Osteoblast (primary cell): ENCODE measurements at places on chromosomes 3 and 15. TPM values are rescaled to one million over a fixed set of nuclear protein-coding genes. Genes with fewer than 3 reads are reported as not detected.

DNA sequence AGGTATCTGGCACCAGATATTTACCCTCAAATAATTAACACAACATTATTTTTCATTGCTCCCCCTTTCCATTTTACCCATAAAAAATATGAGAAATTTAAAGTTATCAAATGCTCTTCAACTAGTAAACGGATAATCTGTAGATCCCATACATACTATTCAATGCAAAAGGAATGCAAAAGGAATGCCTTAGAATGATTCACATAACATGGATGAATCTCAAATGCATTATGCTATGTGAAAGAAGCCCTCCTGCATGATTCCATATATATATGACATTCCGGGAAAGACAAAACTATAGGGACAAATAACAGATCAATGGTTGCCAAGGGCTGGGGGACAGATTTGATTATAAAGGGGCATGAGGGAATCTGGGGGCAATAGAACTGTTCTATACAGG is 195.7 kb downstream of the STT3B start:
- H3K4me1 ChIP-seq = no peaks in the 10 kb centered on the region
- no peak overlapping the region for H3K27ac ChIP-seq

DNA sequence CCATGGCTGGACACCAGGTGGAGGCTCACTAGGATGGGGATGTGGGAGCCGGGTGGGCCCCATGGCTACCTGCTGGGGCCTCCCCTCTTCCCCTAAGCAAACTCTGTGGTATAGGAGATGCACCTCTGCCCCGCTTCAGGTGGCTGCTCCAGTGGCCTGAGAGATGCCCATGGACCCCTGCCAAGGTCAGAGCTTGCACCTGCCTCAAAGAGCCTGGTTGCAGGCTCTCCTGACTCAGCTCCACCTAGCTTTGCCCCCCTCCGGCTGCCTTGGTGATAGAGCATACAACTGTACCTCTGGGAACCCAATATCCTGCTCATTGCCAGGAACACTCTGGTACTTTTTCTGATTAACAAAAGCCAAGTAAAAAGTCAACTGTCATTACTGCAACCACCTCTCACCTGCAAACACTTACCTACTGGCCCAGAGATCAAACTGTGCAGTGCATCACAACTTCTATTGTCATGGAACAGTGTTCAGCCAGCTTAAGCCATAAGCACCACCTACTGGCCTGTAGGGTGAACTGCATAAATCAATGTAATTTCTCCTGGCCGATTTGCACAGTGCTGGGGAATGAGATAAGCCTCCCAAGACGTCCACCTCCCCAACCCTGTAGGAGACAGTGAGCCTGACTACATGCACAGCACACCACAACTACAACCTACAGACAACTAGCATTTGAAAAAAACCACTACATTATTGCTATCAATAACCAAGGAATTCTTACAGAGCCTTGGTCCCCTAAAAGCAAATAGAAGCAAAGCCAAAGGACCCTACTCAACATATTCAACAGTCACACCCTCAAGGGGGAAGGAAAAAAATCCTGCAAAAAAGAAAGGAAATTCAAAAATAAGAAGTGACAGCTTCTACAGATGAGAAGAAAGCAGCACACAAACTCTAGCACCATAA is 352.4 kb upstream of the ARHGEF26 start:
- no peaks in the 10 kb centered on the region for H3K4me1 ChIP-seq
- H3K36me3 ChIP-seq = no peaks in the 10 kb centered on the region
- H3K4me3 ChIP-seq = no peak overlapping the region
- peak; percentile 63 for DNase-seq
- H3K27ac ChIP-seq = no peak overlapping the region

HTD2 gene
- 6.2 TPM in 2 replicates for total RNA-seq

DNA sequence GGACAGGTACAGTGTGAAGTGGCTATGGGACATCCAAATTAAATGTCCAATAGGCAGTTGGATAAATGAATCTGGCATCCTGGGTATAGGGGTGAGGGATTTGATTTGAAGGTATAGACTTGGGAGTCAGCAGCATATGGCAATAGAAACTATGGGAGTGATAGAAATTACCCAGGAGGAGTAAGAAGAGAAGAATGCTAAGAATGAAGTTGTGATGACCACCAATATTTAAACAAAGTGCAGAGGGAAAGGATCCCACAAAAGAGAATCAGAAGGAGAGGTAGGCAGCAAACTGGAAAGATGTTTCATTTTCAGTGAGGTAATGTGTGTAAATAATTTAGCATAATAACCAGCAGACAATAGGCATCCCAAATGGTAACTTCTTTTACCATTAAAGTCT is 13.8 kb upstream of the MSL2 start:
- no peaks in the 10 kb centered on the region for H3K4me1 ChIP-seq
- no peaks in the 10 kb centered on the region for H3K36me3 ChIP-seq
- H3K27ac ChIP-seq = no peak overlapping the region
- peak; percentile 78 for DNase-seq

GRCh38 chr3:49248840-49249227 is 28.2 kb downstream of the C3orf62 start:
- H3K36me3 ChIP-seq = peaks cover 5% of the 10 kb centered on the region
- peak; percentile 80 for DNase-seq
- no peaks in the 10 kb centered on the region for H3K27me3 ChIP-seq
- H3K27ac ChIP-seq = peak overlapping the region; percentile 33
- H3K4me3 ChIP-seq = no peak overlapping the region

DNA sequence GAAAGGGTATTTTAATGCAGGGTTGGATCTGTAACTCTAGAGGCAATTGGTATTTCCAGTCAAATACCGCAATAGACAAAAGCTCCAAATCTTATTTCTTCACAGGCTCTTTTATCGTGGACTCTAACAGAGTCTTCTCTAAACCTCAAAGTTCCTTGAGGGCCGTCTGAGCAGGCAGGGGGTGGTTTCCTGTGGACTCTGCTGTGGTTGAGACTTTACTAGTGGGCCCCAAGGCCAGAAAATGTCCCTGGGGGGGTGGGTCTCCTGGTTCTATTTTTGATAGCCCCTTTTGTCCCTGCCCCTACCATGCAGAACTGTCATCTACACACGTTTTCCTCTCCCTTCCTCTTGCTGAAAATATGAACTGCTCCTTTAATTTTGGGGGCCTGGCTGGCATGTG is 80.1 kb downstream of the ASB7 start:
- DNase-seq = no peak
- H3K27me3 ChIP-seq = no peaks in the 10 kb centered on the region
- H3K4me1 ChIP-seq = peaks cover 11% of the 10 kb centered on the region

SOX2 gene
- total RNA-seq = not detected in 2 replicates

PLA2G4E gene
- not detected in 2 replicates for total RNA-seq

DNA sequence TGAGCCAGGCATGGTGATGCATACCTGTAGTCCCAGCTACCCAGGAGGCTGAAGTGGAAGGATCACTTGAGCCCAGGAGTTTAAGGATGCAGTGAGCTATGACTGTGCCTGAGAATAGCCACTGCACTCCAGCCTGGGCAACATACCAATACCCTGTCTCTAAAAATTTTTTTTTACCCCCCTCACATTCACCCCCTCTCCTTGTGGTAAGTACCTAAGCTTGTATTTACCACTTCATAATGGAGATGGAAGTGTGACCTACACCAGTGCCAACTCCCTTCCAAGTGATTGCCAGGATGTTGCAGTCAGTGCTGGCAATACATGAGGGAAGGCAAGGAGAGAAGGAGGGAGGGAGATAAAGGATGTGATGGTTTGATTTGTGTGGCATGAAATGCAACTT is 84.2 kb downstream of the LRRC28 start:
- no peak overlapping the region for H3K4me3 ChIP-seq
- no peak overlapping the region for H3K27ac ChIP-seq
- no peak for DNase-seq
- H3K36me3 ChIP-seq = no peaks in the 10 kb centered on the region
- no peaks in the 10 kb centered on the region for H3K27me3 ChIP-seq
- H3K4me1 ChIP-seq = peaks cover 7% of the 10 kb centered on the region

DNA sequence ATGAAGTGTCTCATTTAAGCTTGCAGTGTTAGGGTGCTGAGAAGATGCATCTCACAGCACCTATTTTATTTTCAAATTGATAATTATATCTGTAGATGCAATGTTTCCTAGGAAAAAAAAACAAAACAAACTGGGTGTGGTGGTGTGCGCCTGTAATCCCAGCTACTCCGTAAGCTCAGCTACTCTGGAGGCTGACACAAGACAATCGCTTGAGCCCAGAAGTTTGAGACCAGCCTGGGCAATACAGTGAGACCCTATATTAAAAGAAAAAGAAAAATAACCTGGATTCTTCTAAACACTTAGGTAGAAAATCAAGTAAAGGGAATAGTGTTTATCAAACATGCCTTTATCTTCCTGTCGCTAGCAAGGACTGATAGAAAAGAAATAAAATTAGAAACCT is 1.9 kb downstream of the MINDY2 start:
- DNase-seq = peak; percentile 23
- H3K36me3 ChIP-seq = no peaks in the 10 kb centered on the region
- no peaks in the 10 kb centered on the region for H3K27me3 ChIP-seq

- DNase-seq = peak; percentile 68
- peaks cover 3% of the 10 kb centered on the region for H3K4me1 ChIP-seq
- H3K27ac ChIP-seq = no peak overlapping the region
- H3K4me3 ChIP-seq = no peak overlapping the region
Measured at GRCh38 chr3:195095704-195096036, 175.3 kb downstream of the XXYLT1 start.

DNA sequence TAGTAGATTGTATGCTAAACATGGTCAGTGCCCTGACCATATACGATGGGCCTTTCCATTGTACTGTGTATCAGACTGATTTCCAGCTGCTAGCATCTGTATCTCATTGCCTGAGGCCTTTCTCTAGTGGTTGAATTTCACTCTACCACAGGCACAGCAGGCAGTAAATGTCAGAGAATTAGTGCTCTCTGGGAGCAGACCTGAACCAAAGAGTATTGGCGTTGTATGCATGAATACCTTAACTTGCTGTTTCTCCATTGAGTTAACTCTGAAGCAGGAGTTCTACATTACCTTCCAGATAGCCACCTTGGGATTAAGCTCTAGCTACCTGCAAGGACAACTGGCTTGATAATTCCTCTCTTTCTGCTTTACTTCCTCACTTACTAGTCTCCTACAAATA is 439.2 kb upstream of the EPHA3 start:
- no peak for DNase-seq
- no peaks in the 10 kb centered on the region for H3K36me3 ChIP-seq
- H3K4me1 ChIP-seq = no peaks in the 10 kb centered on the region

GRCh38 chr15:33737687-33738601 is 230.4 kb upstream of the CHRM5 start:
- peak; percentile 76 for DNase-seq
- no peaks in the 10 kb centered on the region for H3K4me1 ChIP-seq
- H3K27ac ChIP-seq = no peak overlapping the region
- no peak overlapping the region for H3K4me3 ChIP-seq
- H3K36me3 ChIP-seq = no peaks in the 10 kb centered on the region

GRCh38 chr3:25863416-25863959 is 73.6 kb downstream of the OXSM start:
- no peak overlapping the region for H3K4me3 ChIP-seq
- no peak overlapping the region for H3K27ac ChIP-seq
- no peaks in the 10 kb centered on the region for H3K4me1 ChIP-seq
- no peak for DNase-seq

DNA sequence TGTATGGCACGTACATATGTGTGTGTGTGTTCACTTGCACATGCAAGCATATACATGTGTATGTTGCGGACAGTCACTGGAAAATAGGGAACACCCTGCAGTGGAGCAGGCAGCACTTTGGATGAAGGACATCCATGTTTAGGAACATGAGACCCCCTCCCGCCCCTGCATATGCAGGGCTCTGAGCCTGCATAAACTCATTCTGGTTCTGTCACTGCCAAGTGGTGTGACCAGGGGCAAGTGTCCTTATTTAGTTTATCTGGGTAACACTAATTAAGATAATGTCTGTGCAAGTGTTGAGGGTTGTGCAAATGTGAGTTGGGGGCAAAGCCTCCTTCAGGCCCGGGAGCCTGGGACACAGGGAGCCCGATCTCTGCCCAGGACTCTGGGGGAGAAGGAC is 105.7 kb downstream of the CORO2B start:
- DNase-seq = no peak
- H3K36me3 ChIP-seq = no peaks in the 10 kb centered on the region
- H3K4me3 ChIP-seq = no peak overlapping the region
- no peaks in the 10 kb centered on the region for H3K27me3 ChIP-seq
- no peaks in the 10 kb centered on the region for H3K4me1 ChIP-seq

- no peak overlapping the region for H3K4me3 ChIP-seq
- no peaks in the 10 kb centered on the region for H3K27me3 ChIP-seq
- no peaks in the 10 kb centered on the region for H3K36me3 ChIP-seq
Measured at GRCh38 chr3:9110802-9111201, 138.6 kb downstream of the SRGAP3 start.

- peaks cover 21% of the 10 kb centered on the region for H3K4me1 ChIP-seq
- DNase-seq = peak; percentile 25
- no peak overlapping the region for H3K4me3 ChIP-seq
Measured at GRCh38 chr15:40911693-40912092, 17.4 kb downstream of the VPS18 start.

GRCh38 chr15:36810656-36811449 is 231.4 kb downstream of the CDIN1 start:
- peaks cover 7% of the 10 kb centered on the region for H3K36me3 ChIP-seq
- DNase-seq = no peak
- no peak overlapping the region for H3K4me3 ChIP-seq
- H3K4me1 ChIP-seq = peaks cover 6% of the 10 kb centered on the region
- no peaks in the 10 kb centered on the region for H3K27me3 ChIP-seq

GRCh38 chr3:143041903-143042302 is 40.5 kb downstream of the U2SURP start:
- H3K27ac ChIP-seq = no peak overlapping the region
- no peaks in the 10 kb centered on the region for H3K4me1 ChIP-seq
- H3K36me3 ChIP-seq = peaks cover 13% of the 10 kb centered on the region
- no peaks in the 10 kb centered on the region for H3K27me3 ChIP-seq
- DNase-seq = no peak
- H3K4me3 ChIP-seq = no peak overlapping the region

DNA sequence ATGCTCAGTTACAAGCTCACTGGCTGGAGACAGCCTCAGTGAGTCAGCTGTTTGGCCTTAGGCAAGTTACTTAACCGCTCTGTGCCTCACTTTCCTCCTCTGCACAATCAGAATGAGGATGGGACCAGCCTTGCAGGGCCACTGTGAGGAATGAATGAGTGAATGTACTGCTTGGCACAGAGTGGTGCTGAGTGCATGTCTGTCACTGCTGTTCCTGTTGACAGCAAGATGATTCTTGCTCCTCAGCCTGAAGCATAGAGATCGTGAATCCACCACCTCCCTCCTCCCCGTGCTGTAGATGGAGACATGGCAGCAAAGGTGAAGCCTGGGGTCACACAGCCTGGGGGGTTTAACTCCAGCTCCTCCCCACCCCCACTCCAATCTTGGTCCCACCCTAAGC is 14.6 kb upstream of the GRIP2 start:
- no peaks in the 10 kb centered on the region for H3K4me1 ChIP-seq
- no peaks in the 10 kb centered on the region for H3K36me3 ChIP-seq
- peaks cover 33% of the 10 kb centered on the region for H3K27me3 ChIP-seq
- H3K4me3 ChIP-seq = no peak overlapping the region
- peak; percentile 55 for DNase-seq
